ENCODE measurements at places on chromosomes 1 and 21.

GRCh38 chr1:54274448-54274847, 74.5 kb downstream of the MRPL37 start:
- DNase-seq = no peak

DNA sequence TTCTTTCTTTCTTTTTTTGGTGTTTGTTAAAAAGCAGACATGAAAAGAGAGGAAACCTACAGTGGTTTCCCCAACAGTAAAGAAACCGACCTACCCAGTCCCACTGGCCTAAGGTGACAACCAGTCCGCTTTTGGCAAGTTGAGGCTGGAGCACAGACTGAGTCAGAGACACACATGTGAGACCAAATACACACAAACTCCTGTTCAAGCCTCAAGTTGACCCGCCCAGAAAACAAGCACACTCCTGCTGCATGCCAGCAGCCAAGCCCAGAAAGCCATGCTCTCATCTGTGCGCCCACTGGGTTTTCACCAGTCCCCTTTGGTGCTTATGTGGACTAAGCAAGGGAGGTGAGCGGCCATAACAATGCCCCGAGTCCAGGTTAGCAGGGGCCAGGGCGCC, 64.6 kb upstream of the GPR153 start:
- no peak for DNase-seq

DNA sequence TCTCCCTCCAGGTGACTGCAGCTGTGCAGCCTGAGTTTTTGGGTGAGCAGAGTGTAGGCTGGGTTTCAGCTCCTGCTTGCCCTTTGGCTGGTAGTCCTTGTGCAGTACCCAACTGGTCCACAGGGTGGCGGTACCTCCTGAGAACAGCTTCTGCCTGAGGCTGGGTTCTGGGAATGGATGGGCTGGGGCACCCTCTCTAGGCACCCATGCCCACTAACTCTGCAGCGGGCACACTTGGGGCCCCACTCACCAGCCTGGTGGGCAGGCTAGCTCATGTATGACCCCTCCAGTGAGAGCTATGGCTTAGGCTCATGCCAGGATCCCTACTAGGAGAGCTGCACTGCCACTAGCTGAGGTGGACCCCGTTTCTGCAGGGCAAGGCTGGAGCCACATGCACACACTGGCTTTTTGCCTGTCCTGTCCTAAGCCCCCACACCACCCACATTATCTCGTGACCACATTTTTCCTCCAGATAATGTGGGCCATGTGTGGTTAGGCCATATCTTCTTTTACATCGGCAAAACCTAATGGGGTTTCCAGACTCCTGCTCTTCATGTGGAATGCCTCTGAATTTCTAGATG, 15.5 kb upstream of the GSTM4 start:
- DNase-seq = peak; percentile 40

DNA sequence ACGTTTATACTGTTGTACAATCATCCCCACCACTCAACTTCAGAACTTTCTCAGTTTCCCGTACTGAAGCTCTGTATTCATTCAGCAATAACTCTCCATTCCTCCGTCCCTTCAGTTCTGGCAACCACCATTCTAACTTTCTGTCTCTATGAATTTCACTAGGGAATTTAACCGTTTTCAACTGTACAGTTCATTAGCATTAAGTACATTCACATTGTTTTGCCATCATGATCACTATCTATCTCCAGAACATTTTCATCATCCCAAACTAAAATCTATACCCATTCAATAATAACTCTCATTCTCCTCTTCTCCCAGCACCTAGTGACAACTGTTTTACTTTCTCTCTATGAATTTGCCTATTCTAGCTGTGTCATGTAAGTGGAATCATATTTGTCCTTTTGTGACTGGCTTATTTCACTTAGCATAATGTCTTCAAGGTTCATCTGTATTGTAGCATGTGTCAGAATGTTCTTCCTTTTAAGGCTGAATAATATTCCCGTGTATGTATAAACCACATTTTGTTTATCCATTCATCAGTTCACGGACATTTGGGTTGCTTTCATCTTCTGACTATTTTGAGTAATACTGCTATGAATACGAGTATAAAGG, 75.0 kb downstream of the CEP350 start:
- DNase-seq = peak; percentile 15

DNA sequence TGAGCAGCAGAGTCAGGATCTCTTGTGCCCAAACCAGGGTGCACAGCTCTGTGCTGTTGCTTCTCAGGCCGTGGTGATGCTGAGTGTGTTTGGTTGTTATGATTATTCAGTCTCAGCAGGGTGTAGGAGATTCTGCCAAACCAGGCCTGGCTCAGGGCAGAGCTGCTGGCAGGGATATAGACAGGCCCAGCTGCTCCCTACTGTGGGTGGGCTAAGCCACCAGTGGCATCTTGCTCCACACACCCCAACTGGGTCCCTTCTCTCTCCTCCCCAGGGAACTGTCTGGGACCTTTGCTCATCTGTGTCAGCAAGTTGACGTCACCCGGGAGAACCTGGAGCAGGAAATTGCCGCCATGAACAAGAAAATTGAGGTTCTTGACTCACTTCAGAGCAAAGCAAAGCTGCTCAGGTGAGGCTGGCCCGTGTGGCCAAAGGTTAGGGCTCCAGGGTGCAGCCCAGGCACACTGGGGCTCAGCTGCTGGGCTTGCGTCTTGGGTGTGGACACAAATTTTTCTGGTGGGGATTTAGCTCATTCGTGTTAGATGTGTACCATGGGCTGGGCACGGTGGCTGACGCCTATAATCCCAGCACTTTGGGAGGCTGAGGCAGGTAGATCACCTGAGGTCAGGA, 9.9 kb upstream of the MIIP start:
- DNase-seq = no peak

DNA sequence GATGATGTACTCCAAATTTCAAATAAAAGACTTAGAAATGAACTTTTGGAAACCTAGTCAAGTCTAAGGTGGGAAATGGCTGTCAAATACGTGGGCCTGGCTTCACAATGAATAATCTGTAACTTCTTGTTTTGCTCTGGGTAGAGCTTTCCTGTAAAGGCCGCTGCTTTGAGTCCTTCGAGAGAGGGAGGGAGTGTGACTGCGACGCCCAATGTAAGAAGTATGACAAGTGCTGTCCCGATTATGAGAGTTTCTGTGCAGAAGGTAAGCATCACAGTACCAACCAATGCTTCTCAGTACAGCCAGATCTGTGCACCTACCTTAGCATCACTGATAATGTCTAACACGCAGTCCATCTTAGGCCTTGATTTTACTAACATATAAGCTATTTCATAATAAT, 73.6 kb downstream of the TPR start:
- DNase-seq = no peak

DNA sequence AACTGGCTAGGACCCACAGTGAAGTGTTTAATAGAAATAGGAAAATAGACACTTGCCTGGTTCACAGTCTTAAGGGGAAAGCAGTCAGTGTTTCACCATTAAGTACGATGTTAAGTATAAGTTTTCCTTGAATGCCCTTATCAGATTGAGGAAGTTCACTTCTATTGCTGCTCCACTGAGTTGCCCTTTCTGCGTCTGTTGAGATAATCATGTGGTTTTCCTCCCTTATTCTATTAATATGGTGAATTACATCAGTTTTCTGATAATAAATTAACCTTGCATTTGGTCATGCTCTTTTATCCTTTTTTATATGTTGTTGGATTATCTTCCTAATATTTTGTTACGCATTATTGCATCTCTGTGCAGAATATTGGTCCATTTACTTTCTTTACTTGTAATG, 21.4 kb downstream of the UTS2 start:
- no peak for DNase-seq

DNA sequence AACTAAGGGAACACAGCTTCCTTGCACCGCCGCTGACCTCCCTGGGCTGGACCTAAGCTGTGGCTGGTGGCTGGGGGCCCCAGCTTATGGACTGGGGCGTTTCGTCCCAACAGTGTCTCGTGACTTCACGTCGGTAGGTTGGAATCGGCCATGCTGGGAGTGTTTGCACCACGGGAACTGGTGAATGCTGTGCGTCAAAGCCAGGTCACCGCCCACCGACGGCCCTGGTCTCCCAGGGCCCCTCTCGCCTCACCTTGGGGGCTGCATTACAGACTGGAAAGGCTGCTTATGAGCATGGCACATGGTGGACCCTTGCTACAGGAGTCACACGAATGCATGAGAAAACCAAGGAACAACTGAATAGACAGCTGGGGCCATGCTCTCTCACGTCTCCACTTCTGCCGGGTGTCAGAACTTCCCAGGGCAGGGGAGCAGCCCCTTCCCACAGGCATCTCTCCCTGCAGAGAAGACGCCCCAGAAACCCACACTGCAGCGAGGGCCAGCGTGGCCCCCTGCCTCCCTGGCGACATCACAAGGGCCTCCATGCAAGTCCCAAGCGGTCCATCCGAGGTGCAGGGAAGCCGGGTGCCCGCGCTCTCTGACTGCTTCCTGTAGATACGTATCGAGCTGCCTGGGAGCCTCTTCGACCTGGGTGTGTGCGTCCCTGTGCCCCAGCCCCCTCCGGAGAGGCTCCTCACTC, 81.7 kb downstream of the SIK1 start:
- no peak for DNase-seq

DNA sequence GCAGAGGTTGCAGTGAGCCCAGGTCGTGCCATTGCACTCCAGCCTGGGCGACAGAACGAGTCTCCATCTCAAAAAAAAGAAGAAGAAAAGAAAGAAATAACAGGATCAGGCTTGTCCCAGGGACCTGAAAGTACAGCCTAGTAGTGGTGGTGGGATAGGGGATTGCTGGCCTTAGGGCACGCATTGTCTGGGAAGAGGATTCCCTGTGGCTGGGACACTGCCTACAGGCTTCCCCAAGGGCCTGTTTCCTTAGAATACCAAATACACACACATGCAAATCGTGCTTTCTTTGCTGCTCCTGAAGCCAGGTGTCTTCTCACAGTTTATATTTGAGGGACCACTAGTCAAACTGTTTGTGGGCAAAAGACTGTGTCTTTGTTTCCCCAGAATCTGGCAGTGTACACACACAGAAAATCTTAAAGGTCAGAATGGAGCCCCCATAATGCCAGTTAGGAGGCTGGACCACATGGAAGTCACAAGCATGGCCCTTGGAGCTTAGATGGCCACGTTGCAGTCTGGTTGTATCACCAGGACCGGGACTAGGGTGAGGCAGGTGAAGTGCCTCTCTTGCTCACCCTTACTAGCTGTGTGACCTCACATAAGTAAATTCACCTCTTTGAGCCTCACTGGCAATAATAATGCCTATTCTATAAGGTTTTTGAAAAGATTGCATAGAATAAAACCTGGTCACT, 12.7 kb upstream of the ASAP3 start:
- no peak for DNase-seq

DNA sequence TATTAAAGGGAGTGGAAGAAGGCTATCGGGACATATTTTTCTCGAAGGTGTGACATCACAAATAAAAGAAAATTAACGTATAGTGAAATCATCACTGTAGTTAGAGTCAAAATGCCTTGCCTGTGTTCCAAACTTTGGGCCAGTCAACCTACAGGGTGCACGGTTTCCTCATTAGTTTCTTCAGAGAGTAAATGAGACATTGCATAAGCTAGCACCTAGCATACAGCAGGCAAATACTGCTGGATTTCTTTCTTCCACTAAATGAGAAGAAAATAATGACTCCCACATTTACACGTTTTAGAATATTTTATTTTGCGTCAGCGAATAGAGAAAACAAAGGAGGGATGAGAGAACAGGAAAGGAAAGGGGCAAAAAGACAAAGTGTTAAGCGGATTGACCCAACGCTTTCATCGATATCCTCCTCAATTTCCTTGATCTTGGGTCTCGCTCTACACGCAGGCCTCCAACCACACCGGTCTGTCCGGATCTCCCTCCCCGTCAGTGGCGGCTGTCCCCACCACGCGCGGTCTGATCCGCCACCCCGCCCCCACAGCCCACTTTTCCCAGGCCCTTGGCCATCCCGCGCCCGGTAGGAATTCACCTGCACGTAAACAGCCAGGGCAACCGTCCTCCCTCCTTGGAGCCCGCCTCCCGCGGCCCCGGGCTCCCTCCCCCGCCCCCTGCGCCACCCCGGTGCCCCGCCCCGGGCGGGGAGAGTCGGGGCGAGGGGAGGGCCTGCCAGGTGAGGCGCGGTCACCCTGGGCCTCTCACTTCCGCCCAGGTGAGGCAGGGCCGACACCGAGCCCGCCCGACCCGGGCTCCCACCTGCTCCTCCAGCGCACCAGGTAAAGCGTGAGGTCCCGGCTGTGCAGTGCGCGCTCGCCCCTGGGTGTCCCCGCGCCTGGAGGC, at the start of gene PATJ:
TSS of gene PATJ (plus strand) at position 770 of the 909 bp plus-strand sequence. CDS start 20,413 bp downstream, outside the sequence.
- DNase-seq = peak; percentile 3

GRCh38 chr1:64194168-64195080, 9.0 kb upstream of the UBE2U start:
- no peak for DNase-seq
